ENCODE measurements at places on chromosomes 1 and 21.
A peak's percentile ranks its signal among the peaks of the same experiment; 100 is the strongest.

- DNase-seq, result no peak
Observed at GRCh38 chr1:77388661-77389060, 106.8 kb downstream of the AK5 start.

GRCh38 chr1:192793983-192794767, 14.7 kb upstream of the RGS2 start:
- DNase-seq, result no peak

GRCh38 chr1:240136402-240136801, 44.7 kb downstream of the FMN2 start:
- DNase-seq, result no peak

GRCh38 chr1:119345398-119345797, 23.2 kb upstream of the HAO2 start:
- no peak for DNase-seq

- DNase-seq, result no peak
Observed at GRCh38 chr1:933603-933940, 9.8 kb downstream of the SAMD11 start.

DNA sequence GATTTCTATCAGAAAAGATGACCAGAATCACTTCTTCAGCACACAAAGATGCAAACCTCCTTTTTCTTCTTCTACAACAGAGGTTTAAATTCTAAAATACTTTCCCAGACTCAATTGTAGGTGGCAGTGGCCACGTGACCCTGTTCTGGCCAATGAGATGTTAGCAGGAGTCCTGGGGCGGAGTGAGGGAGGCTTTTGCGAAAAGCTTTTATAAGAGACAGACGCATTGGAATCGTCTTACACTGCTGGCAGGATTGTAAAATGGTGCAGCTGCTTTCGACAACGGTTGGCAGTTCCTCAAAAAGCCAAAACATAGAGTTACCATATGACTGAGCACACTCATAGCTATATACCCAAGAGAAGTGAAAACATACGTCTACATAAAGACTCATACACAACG, 87.0 kb upstream of the MAGI3 start:
- DNase-seq, result no peak

DNA sequence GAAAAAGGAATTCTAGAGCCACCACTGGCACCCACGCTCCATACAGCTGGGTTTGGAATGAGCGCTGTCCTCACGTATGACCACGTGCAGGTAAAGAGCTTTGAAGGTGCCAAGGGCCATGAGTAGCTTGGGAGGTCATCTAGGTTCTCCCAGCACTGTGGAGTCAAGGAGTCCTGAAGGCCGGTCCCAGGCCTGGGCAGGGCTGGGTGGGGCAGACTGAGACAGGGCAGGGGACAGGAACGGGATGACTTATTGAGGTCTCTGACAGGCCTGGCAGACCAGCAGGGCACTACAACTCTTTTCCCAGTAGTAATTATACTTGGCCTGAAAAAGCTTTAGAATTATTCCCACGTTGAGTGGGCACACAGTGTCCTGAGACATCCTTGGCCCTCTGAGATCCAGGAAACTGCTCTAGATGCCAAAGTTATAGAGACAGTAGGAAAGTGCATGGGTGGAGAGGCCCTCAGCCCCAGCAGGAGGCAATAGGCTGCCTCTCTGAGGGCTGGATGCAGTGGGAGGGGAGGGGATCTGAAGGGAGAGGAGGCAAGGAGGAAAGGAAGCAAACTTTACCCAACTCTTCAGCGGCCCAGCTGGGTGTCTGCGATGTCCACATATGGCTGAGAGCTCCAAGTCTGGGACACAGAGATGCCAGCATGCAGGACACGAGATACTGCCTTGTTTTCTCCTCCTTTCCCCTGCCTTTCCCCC, 1.8 kb upstream of the CDA start:
- no peak for DNase-seq

GRCh38 chr1:11807133-11807532, 1.1 kb downstream of the CLCN6 start:
- no peak for DNase-seq

DNA sequence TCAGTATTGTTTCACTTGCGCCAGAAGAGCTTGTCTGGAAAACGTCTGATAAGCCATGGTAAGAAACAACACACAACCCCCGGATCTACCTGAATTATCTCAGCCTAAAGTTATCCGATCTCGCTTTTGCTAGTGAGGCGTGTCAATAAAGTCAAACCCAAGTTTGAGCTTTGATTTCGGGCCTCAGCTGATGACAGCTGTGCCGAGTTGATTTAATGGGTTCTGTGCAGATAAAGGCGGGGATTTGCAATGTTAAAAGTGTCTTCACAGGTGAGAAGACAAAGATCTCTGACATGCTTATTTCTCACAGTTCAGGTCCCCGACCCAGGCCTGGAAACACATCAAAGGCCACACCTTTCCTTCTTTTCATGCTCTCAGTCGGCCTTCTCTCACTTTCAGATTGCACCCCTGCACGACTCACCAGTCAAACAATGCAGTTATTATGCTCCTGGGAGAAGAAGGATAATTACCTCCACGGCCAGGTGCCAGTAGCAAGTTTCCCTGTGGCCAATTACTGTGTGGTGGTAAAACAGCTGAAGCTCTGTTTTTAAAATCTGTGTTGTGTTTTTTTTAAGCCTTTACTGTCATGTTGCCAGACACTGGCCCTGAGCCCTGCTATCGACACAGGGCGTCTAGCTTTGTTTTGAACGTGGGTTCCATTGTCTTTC, 245.3 kb upstream of the RUNX1 start:
- DNase-seq, result peak; percentile 96

DNA sequence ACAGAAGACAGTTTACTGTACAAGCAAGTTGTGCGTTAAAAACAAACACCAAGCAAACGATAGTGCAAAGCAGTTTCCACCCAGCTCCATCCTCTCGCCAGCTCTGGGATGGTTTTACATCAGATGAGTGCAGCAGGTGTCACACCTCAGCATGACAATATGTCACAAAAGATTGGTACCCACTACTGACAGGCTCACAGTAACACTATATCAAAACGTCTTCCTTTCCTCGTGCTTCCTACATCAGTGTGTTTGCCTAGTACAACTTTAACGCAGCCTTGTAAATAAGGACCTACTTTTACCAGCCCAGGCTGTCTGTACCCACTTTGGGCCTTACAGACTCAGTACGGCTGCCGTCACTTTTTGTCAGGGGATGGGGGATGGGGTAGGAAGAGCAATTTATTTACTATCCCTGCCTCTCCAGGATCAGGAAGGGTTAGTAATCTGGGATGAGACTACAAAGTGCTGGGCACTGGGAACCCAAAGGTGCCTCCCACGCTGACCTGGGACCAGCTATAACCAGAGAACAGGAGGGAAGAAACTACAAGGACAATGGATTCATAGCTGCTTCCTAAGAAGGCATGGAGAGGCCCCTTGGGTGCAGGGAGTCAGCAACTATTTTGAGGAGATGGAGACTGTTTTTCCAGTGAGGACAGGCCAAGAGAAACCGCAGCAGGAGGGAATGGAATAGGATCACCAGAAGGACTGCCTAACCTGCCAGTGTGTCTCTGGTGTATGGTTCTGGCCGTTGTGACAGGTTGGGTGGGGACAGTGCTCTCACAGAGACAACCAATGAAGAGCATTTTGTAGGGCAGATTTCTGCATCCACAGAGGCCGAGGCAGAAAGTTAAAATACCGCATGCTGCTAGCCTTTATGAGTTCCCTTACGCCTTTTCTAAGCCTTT, 30.2 kb downstream of the RUNX3 start:
- no peak for DNase-seq

GRCh38 chr1:59645893-59646292, 168.9 kb upstream of the HOOK1 start:
- no peak for DNase-seq

- DNase-seq, result no peak
Observed at GRCh38 chr1:43438576-43438952, 15.2 kb downstream of the HYI start.

DNA sequence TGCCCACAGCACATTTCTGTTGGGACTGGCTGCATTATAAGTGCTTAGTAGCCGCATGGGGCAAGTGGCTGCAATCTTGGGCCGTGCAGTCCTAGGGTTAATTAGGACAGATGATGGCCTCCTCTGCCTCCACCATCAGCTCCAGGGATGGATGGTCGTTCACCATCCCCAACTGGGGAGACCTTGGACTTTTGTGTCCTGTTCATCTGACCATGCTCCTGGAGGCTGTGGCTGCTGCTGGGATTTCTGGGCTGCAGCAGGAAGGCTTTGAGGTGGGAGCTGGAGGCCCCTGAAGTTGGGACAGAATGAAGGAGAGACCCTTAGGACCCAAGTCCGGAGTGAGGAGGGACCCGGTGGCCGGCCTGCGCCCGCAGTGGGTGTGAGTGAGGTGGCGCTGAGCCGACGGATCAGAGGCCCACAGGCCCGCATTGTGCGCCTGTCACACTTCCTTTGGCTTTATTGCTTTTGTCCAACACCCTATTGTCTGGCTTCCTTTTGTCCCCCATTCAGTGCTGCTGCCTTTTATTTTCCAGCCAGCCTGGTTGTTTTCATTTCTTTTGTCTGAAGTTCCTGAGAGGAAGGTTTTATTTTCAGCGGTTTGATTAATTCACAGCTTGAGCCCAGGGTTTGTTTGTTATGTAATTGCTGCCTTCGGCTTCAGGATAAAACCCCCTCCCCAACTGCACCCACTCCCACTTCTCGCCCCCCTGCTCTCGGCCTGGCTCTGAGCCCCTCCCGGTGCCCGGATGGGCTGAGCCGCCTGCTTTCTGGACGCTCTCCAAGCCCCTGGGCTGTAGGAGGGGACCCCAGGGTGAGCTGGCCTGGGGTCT, 35.6 kb downstream of the SOX13 start:
- no peak for DNase-seq

DNA sequence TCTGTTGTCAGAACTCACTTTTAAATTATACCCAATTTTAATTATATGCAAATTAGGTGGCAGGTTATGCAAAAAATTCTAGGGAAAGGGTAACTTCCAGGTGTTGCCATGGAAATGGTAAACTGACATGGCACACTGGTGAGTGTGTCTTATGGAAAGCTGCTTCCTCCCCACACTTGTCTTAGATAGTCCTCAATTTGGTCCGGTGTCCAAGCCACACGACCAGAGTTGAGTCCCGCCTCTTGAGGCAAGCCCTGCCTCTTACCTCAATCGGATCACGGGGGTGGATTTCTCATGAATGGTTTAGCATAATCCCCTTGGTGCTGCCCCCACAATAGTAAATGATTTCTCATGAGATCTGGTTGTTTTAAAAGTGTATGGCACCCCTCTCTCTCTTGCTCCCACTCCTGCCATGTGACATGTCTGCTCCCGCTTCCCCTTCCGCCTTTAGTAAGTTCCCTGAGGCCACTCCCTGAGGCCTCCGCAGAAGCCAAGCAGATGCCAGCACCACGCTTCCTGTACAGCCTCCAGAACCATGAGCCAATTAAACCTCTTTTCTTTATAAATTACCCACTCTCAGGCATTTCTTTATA, 74.9 kb downstream of the MATN1 start:
- DNase-seq, result peak; percentile 25
